ENCODE measurements at places on chromosomes 7 and 10.

DNA sequence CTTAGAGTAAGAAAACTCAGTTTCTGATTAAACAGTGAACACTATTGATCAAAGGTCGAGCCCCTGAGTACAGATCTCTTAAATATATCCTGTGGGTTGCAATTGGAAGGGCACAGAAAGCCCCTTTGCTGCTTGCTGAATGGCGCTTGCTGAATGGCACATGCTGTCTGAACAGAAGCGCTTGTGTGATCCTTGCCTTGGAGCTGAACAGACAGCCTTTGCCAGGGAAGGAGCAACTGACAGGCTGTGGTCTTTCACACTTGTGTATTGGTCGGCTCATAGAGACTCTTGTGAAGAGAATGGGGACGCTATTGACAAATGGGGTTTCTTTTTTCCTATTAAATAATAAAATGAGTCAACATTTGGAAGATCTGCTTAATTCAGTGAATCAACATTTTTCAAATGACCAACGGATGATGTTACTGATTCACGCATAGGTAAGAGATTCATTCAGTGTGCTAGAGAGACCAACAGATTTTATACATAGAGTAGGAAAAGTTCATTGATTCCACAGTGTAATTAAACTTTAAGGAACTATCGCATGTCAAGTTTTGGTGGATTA, 99.4 kb upstream of the TNS3 start:
- DNase-seq: no peak

- DNase-seq: no peak
Observed at GRCh38 chr10:122490786-122491680, 29.7 kb downstream of the HTRA1 start.

GRCh38 chr10:132805599-132805998, 19.7 kb upstream of the NKX6-2 start:
- no peak for DNase-seq

- no peak for DNase-seq
Observed at GRCh38 chr10:77641788-77642397, 4.3 kb upstream of the KCNMA1 start.

GRCh38 chr7:127588019-127588696, at the start of gene ARF5:
Gene ARF5 (plus strand): TSS chr7:127588411. CDS start chr7:127588499, 88 bp downstream.
- DNase-seq: peak; percentile 81

DNA sequence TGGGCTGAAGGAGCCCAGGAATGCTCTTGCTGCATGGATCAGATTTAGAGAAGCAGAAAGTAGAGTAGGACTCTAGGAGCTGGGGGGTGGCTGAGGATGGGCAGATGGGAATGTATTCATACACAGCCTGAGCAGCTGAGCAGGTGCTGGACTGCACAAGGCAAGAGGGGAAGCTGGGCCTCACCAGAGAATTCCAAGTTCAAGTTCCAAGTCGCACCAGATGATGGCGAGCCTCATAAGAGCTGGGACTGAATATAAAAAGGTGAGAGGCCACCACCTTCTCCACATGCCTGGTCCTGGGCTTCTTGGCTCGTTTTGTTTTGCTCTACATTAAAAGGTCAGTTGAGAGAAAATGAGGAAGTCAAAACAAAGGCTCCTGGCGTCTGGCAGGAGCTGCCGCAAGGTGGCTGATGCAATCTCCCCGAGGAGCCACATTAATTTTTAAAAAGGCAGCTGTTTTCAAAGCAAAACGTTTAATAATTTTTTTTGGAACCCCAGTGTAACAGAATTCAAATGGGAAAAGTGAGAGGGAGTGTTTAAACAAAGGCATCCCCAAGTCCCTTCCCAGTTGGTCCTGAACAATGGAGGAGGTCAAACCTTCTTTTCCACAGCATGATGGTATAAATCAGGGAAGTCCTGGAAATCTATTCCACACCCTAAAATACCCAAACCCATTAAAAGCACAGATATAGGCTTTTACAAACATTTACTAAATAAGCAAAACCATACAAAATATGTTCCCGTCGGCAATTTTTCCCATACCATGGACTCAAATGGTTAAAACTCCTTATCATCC, 9.5 kb downstream of the CYREN start:
- no peak for DNase-seq

DNA sequence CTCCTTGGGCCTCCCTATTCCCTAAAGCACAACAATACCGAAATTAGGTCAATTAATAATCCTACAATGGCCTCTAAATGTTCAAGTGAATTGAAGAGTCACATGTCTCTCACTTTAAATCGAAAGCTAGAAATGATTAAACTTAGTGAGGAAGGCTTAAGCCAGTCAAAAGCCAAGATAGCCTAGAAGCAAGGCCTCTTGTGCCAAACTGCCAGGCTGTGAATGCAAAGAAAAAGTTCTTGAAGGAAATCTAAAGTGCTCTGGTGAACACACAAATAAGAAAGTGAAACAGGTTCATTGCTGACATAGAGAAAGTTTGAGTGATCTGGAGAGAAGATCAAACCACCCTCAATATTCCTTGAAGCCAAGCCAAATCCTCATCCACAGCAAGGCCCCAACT, 57.2 kb downstream of the SLC29A4 start:
- no peak for DNase-seq

GRCh38 chr10:124565565-124566221, 104.1 kb downstream of the LHPP start:
- DNase-seq: no peak

DNA sequence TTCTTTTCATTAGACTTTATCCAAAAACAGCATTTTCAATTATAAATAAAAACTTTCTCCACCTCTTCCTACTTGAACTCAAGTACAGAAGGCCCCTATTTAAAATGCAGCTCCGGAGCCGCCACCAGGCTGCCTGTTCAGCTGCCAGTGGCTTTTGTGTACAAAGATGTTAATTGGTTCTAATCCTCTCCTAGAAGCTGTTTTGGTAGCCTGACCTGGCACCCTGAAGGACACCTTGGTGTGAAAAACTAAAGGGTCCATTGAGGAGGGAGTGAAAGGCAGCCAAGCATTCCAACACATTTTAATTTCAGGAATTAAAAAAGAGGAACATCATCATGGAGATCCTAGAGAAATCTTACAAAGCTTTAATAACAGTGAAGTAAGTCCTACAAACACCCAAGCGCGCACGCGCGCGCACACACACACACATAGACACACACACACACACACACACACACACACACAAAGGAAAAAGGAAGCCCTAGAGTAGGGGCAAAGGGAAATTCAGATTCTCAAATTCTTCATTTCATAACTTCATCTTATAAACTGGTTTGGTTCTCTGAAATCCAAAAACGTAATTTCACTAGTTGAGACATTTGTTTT, 41.4 kb downstream of the VAX1 start:
- no peak for DNase-seq

GRCh38 chr10:4579844-4580243, 246.2 kb upstream of the AKR1E2 start:
- DNase-seq: no peak

DNA sequence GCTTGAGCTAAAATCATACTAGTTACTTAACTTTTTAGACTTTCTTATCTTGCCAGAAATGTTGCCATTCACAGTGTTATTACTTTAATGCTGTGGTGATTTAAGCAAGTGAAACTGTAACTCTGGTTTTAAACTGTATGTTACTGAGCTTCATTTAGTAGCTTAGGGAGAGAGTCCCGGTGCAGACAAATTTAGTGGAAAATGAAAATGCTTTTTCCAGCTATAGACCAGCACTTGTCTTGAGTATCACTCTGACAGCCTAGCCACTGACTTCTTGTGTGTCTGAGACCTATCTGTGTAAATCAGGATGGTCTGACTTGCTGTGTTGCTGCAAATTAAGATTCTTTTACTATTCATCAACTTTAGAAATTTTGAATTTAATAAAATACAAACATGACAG, 200.8 kb downstream of the CACNB2 start:
- DNase-seq: no peak

GRCh38 chr7:70208236-70209063, 610.2 kb downstream of the AUTS2 start:
- no peak for DNase-seq

- DNase-seq: no peak
Observed at GRCh38 chr7:100835903-100836811, 8.8 kb upstream of the EPHB4 start.

DNA sequence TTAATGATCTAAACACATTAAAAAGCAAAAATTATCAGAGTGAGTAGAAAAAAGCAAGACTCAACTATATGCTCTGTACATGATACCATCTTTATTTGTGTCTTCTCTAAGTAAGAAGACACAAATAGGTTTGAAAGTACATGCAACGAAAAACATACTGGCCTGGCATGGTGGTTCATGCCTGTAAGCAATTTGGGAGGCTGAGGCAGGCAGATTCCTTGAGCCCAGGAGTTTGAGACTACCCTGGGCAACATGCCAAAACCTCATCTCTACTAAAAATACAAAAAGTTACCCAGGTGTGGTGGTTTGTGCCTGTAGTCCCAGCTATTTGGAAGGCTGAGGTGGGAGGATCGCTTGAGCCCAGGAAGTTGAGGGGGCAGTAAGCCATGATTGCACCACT, 78.1 kb upstream of the TOMM7 start:
- DNase-seq: no peak

DNA sequence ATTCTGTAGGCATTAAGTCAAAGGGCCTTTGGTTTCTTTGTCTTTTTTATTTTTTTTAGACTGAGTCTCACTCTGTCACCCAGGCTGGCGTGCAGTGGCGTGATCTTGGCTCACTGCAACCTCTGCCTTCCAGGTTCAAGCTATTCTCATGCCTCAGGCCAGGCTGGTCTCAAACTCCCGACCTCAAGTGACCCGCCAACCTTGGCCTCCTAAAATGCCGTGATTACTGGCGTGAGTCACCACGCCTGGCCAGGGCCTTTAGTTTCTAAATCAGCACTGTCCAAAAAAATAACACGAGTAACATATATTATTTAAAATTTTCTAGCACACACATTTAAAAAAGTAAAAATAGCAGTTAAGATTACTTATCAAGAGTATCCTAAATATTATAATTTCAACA, 11.1 kb upstream of the ACSL5 start:
- no peak for DNase-seq
